Naive thymus-derived CD4-positive, alpha-beta T cell (primary cell): ENCODE measurements at places on chromosomes 4 and X. TPM values are rescaled to one million over a fixed set of nuclear protein-coding genes. Genes with fewer than 3 reads are reported as not detected.
A peak's percentile ranks its signal among the peaks of the same experiment; 100 is the strongest.

DNA sequence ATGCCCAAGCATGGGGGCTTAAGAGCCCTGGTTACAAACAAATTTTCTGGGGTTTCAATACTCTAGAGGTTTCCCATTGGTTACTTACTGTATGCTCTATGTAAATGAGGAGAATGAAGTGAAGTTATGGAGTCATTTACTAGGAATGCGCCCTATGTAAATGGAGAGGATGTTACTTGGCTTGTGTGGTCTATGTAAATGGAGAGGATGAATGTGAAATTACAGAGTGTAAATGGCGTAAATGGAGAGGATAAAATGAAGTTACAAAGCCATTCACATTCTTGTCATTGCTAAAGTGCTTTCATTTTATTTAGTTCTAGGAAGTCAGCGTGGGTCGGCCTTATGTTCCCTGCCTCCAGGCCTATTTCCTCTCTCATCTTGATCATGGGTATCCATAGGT lies 810.5 kb upstream of the ADGRL3 start:
- no peak for DNase-seq

DNA sequence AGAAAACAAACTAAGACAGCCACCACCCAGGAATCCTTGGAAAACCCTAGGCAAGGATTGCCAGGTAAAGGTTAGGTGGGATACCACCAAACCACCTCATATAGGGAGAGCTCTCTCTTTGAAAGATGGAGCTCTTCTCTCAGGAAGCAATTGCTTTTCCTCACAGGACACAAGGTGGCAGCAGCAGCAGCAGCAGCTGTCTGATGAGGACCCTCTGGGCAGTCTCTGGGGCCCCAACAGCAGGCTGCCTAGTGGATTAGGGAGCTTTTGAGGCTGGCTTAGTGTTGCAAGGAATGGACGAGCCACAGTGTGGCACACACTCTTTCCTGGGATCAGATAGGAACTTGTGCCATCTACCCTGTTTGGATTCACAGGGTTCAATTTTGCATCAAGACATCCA lies 41.4 kb upstream of the CHRDL1 start:
- no peak for DNase-seq

GRCh38 chrX:9141496-9141895 lies 107.6 kb upstream of the FAM9B start:
- no peak for DNase-seq

- DNase-seq: no peak
These were observed 35.5 kb upstream of the PLS3 start for GRCh38 chrX:115525486-115525885.

GRCh38 chrX:18873189-18873791 lies 110.6 kb downstream of the PHKA2 start:
- DNase-seq: no peak

DNA sequence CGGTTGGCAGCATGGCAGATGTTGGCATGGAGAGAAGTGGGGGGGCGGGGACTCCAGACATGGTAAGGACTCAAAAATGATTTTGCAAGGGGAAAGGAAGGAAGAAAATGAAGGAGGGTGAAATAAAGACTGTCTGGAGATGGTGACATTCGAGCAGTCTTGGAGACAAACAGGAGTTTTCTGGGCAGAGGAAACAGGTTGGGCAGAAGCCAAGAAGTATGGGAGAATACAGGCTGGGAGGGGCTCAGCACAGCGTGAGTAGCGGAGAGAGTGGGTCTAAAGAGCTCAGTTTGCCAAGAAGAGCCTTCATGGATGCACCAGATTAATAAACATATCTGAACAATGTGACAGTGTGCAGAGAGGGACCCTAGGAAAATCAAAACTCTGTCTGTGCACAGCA lies 13.3 kb upstream of the CRMP1 start:
- no peak for DNase-seq

DNA sequence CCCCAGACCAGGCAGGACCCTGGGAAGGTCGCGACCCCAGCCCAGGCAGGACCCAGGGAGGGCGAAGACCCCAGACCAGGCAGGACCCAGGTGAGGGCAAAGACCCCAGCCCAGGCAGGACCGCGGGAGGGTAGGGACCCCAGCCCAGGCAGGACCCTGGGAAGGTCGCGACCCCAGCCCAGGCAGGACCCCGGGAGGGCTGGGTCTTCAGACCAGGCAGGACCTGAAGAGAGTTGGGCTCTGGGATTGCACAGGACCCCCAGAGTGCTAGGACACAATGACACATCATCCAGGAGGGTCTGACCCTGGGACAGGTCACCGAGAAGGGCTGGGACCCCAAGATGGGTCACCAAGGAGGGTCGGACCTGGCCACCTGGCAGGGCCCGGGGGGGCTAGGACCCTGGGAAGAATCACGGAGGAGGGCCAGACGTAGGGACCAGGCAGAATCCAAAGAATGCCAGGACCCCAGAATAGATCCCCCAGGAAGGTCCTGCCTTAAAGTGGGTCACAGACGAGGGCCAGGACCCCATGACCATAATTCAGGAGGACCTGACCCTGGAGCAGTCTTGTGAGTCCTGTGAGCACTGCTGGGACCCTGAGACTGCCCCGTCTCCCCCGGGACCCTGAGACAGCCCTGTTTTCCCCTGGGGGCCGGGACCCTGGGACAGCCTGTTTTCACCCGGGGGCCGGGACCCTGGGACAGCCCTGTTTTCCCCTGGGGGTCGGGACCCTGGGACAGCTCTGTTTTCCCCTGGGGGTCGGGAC lies 1.4 kb downstream of the PCGF3 start:
- DNase-seq: no peak

GRCh38 chr4:1579001-1579900 lies 104.9 kb downstream of the FAM53A start:
- DNase-seq: peak; percentile 80

DNA sequence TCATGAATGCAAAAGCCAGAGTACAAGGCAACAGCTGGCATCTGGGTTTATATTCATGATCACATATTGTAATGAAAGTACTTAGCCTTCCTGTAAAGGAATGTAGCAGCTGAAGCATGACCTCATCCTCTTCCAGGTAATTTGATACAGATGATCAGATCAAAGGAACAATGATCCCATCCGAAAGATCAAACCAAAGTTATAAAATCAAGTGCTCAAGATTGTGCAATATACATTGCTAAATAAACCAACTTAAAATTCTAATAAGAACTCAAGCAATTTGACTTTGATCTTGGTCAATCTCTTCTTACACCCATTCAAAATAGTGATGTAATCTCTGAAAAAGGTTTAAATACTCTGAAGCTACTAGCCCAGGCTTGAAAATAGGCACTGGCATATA lies 113.1 kb upstream of the INPP4B start:
- no peak for DNase-seq

STARD8 gene
- 0.54 TPM for total RNA-seq

C4orf51 gene
- not detected for total RNA-seq

PNCK gene
- total RNA-seq: 0.94 TPM in 1 of 2 replicates, not detected in the other

FGF5 gene
- total RNA-seq: not detected

PDZD4 gene
- total RNA-seq: 10.5 TPM

FAM47B gene
- not detected for total RNA-seq
